Activated T-cell treated with anti-CD3 and anti-CD28 coated beads for 4 hours (primary cell): ENCODE measurements at places on chromosomes 1 and 21.

- DNase-seq = no peak
Measured at GRCh38 chr1:69710484-69711189, 142.9 kb downstream of the LRRC7 start.

DNA sequence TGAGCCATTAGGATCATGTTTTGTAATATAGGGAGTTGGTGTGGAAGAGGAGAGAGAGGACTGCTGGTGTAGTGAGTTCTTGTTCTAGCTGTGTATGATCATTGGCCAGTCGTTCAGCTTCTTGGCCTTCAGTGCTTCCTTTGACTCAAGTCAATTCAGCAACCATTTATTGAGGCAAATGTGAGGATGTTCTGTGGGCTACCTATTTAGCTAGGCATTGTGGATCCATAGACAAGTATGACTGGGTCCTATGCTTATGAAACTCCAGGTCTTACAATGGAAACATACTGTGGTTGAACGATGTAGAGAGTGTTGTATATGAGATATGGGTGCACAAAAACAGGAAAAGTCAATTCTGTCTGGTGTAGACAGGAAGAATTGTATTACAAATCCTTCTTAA is 41.7 kb downstream of the NFIA start:
- DNase-seq = no peak

DNA sequence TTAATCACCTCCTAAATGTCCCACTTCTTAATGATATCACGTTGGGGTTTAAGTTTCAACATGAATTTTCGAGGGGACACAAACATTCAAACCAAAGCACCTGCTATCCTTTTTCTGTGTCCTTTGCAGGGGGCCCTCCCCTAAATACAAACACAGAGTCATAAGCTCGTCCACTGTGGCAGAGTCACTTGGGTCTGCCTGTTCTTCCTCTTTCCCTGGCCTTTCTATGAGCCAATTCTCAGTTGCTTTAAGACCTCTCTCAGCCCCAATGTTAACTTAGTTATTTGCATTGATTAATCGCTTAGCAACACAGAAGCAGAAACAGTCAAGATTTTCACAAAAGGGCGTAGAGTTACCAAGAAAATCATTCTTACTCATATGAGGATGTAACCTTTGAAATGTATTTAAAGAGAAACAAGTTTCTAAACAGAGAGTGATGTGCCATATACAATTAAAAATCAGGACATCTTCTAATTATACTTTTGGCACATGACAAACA is 14.9 kb downstream of the APCS start:
- no peak for DNase-seq

GRCh38 chr1:2368053-2368744 is 23.2 kb downstream of the MORN1 start:
- no peak for DNase-seq

- no peak for DNase-seq
Measured at GRCh38 chr1:195962051-195962450, 646.2 kb downstream of the KCNT2 start.

- DNase-seq = no peak
Measured at GRCh38 chr21:21085206-21085605, 87.0 kb downstream of the NCAM2 start.

DNA sequence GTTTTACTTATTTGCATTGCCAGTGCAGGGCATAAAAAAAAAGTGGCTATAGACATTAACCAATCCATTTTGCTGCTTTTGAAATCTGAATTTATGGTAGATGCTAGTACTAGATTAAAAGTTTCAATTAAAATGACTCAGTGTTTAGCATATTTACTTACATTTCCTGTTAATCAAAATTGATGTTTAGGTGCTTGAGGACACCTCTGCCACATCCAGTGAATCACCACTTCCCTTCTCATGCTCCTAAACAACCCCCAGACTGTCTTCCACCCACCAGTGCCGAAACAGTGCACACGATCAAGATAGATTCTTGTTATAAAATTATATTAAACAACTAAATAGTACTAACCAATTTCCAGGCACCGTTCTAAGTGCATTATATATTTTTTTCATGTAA is 32.7 kb downstream of the HSD17B7 start:
- DNase-seq = no peak

GRCh38 chr21:27831177-27831576 is 864.3 kb upstream of the ADAMTS5 start:
- no peak for DNase-seq

- no peak for DNase-seq
Measured at GRCh38 chr1:65514041-65514440, 93.6 kb downstream of the LEPR start.

DNA sequence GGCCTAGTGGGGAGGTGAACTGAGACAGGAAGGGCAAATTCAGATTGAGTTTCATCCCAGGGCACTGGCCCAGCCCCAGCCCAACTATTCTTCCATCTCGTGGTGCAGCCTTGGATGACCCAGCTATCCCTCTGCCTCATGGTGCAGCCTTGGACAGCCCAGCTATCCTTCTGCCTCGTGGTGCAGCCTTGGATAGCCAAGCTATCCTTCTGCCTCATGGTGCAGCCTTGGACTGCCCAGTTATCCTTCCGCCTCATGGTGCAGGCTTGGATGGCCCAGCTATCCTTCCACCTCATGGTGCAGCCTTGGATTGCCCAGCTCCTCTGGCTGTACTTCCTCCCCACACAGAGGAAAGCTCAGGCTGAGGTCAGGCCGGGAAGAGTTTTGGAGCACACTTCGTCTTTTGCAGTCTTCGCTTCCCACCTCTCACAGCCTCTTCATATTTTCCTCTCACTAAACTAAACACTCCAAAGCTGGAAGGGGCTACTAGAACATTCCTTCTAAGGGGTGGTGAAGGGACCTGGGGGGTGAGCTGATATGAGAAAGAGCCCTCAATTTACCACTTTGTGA is 69.8 kb upstream of the TTC34 start:
- DNase-seq = no peak

DNA sequence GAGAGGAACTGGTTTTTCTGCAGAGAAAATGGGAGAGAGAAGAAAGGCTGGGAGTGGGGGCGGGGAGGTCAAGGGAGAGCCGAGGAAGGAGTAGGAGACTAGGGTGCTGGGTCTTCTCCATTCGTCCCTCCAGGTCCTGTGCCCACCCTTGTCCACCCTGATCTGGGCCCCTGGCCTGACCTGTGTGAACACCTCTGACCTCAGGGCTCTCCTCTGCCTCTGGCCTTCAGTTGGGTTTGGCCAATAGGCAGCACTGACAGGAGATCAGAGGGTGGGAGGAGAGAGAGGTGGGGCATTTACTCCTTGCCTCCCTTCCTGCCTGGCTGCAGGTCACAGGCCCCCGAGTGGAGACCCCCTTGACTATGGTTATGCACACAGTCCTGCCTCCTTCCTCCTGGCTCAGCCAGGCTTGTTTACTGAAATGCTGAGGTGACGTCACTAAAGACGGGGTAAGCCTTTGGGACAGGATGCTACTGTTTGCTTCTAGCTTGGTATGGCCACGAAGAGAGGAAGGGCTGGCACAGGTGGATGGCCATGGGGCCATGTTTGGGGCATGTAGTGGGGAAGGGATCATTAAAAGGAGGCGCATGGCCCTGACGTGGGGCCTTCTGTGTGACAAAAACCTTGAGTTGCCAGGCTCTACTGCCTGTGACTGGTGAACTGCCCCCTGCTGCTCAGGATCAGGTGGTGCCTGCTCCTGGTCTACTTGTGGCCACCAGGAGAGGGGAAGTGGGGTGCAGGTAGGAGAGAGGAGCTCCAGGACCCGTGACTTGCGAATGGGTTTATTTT is 248.7 kb upstream of the CSF3R start:
- no peak for DNase-seq

DNA sequence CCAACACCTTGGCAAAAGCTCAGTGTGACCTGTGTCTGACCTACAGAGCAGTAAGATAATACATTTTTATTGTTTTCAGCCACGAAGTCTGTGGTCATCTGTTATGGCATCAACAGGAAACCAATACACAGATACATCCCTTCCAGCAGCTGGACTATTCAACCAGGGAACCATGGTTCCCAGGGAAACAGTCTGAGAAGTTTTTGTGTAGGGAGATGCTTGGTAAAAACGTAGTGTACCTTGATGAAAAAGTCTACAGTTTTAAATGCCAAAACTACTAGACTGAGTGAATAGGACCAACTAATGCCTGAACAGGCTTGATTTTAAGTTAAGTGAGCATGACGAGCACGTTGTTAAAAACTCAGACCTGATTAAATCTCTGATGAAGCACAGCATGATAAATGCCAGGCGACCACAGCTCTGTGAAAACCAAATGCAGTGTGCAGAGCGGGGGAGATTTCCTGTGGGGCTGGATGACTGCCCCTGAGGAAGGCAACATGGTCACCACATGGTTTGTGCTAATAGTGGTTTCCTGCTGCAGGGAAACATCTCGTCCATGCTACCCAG is 228.9 kb downstream of the TNR start:
- no peak for DNase-seq

- no peak for DNase-seq
Measured at GRCh38 chr21:42265231-42265812, 46.4 kb downstream of the ABCG1 start.

DNA sequence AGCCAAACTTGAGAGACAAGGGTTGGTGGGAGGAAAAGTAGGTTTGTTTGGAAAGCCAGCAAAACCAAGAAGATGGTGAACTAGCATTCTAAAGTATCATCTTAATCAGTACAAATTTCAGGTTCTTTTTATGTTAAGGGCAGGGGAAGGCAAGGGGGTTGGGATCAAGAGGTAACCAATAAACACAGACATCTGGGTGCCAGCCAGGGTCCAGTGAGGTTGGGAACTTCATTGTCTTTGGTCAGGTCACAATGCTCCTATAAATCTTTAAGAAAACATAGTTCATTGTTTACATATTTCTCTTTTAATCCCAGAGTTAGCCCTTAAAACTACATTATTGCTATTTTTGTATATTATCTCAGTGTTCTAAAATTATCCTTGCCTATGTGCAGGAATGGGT is 126.2 kb upstream of the NR5A2 start:
- DNase-seq = no peak

GRCh38 chr1:10242811-10243210 is 32.4 kb downstream of the KIF1B start:
- DNase-seq = no peak

DNA sequence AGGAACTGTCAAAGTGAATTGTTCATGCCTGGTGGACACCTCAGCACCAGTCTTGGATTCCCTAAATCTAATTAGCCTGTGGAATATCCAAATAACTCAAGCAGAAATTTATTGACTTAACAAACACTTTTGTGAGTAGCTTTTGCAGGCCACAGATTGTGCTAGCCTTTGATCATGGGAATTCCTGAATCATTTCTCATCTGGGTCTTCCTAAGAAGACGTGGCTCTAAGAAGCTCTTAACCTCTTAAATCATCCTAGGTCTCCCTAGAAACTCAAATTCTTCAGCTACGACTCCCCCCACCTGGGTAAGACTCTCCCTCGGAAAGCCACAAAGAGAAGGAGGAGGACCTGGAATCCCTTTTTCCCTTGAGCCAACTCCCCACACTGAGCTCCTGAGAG is 53.8 kb upstream of the PSEN2 start:
- DNase-seq = no peak

DNA sequence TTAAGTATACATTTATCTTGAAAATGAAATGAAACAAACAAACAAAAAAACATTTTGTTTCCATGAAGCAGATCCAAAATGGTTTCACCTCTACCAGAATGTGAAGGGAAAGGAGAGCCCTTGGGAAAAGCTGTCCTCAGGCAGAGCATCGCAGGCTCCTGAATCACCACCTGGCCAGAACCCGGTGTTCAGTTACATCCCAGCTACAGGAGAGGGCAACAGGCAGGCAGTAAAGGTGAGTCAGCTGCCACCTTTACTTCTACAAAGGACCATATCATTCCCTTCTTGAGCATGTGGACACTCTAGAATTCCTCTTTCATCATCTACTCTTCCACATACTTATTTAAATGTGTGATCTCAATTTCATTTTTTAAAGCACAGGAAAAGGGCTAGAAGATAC is 151.2 kb downstream of the PIGK start:
- no peak for DNase-seq

DNA sequence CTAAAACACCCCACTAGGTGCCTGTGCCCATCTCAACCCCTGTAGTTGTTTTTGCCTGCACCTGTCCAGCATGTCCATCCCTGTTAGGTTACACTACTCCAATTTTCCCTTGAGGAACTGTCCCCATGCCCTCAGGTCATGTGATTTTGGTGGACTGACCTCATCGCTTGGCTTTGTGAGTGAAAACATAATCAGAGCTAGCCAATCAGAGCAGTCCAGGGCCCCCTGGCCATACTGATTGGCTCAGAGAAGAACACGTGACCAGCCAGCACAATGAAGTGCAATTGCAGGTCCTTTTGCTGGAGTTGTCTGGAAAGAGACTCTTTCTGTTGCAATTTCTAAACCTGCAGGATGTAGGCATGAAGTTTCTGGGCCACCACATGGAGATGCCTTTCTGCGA is 303.3 kb upstream of the PROX1 start:
- DNase-seq = no peak

DNA sequence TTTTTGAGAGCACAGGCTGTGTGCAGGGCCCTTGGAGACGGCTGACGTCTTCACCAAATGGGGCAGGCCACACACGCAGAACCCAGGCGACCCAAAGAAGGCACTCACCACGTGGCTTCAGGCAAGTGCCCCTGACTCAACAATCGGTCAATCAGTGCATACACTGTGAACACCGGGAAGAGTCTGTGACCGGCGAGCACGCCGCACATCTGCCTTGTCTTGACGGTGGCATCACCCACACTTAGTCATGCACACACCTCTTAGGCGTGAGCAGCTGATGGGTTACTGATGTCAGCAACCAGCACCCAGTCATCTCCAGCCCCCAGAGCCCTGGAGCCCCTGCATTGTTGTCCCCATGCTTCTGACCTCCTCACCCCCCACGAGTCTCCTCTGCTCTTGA is 4.9 kb upstream of the LRRC3 start:
- no peak for DNase-seq

GRCh38 chr1:225823811-225824261 is 13.9 kb downstream of the EPHX1 start:
- DNase-seq = no peak

DNA sequence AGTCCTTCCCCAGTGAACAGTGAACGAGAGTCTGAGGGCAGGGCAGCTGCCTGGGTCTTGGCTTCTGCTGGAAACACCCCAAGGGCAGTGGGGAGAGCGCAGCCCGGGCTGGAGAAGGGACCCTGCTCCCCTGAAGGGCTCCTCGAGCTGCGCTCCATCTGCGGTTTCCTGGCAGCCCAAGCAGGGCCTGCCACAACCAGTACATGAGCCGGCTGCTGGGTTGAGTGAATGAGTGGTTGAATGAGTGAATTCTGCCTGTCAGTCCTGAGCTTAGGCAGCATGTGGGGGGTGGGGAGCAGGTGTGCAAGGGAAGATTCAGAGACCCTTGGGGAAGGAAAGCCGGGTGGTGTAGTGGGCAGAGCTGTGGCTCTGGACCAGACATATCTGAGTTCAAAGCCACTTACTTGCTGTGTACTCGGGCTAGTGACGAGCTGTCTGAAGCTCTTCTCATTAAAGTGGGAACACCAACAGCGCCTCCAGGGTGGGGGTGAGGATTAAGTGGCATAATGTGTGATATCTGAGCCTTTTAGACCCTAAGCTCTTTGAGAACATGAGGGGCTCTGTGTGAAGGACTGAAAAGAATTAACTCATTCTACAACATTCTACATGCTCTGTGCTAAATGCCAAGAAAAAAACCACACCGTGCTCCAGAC is 3.7 kb downstream of the OPRD1 start:
- DNase-seq = no peak
